ENCODE measurements at places on chromosomes 1 and 21.

GRCh38 chr21:34042735-34043134, 30.6 kb upstream of the MRPS6 start:
- DNase-seq = no peak

DNA sequence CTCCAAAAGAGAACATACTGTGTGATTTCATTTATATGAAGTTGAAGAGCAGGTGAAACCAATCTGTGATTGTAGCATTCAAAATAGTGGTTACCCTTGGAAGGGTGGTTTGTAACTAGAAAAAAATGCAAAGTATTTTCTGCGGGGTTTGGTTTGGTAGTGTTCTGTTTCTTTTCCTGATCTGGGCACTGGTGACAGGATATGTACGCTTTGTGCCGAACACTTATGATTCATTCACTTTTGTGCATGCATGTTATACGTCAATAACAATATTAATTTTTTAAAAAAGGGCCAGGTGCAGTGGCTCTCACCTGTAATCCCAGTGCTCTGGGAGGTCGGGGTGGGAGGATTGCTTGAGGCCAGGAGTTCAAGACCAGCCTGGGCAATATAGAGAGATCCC, 63.8 kb downstream of the CD34 start:
- DNase-seq = no peak

DNA sequence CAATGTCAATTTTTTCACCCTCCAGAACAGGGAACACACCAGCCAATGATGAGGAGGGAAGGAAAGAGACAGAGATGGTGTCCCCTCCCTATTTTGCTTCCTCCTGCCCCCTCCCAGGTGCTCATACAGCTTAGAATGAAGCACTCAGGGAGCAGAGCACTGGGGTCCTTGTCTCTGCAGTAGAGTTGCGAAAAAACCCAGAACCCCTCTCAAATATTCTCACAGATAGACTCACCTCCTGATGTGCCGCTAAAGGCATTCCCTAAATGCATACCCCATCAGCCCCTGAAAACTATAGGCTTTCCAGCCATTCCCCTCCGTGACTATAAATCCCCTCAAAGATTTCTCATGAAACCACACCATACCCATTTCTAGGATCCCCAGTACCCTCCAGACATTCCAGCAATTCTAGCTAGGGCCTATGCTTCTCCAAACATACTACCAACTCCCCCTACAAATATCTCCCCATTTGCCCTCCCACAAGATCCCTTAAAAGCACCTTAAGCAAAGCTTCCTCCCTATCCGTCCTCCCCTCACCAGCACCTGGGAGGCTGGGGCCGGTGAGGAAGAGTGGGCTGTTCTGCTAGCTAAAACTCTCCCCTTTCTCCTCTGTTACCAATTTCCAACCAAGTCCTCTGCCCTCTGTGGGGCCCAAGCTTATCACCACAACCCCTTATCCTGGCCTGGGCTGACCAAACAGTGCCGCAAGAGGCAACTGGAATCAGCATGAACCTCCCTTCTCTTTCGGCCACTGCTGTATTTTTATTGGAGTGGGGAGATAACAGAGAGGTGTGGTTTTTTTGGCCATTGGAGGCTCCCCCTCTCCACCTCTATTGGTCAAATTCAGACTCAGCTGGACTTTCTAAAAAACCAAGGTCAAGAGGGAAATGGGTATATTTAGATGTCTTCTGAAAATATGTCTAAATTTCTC, 54.7 kb downstream of the RHBG start:
- DNase-seq = no peak

DNA sequence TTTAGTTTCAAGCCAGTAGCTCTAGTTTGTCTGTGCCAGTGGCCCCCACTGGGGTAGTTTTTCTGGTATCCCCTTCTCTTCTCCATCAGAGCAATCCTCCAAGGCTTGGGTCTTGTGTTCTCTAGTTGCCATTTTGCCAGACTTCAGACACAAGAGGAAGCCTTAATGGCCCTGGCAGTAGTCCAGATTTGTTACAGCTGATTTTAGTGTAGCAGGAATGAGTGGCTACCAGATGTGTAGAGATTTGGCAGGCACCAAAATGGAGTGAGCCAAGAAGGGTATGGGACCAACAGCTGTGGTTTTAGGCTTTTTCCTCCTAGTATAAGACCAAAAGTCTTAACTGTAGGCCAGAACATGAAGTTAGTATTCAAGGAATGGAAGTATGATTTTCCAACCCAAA, 56.8 kb downstream of the ACP6 start:
- no peak for DNase-seq

DNA sequence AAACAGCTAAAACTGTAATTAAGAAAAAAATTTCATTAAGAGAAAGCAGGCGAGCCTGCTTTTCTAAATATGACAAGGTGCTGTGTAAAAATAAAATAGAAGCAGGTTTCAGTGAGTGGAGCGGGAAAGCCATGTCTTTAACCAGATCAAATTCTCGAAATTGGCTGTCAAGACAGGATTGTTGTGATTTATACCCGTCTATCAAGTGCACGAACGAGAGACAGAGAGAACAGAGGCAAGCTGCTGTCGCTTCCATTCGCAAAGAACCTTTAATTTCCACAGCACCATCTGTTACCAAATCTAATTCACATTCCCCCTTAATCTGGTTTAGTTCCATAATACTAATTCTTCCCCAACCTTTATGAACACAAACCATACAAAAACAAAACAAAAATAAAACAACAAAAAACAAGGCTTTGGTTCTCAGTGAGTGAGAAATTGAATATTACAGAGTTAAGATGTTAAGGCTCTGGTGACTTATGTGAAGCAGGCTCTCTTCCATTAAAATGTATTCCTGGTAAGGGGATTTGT, 35.0 kb downstream of the ESRRG start:
- DNase-seq = no peak

DNA sequence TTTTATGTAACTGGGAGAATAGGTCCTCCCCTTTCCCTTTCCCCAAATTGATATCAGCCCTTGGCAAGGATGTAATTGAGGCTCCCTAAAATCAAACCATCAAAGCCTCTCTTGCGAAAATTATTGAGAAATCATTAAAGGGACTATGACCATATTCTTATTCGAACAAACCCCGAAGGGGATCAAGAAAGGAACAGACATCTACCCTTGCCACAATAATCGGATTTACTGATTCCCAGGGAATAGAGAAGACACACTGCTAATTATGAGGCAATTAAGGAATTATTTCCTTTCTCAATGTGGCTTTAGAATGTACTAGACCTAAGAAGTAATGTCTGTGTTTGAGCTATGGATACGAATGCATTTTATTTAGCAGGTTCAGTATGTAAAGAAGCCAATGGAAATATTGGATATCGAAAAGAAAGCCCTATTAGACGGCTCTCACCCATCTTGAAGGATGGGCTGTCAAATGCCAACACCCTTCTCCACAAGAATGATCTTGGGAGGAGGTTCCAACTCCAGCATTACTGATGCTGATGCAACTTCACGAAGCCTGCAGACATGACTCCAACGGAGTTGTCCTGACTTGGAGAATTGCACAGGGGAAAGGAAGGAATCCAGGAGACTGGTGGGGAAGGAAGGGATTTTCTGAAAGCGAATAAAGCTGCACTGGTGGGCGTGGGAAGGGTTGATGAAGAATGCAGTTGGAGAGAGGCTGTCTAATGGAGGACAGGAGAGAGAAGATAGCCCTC, 11.6 kb upstream of the PTPRF start:
- DNase-seq = no peak

DNA sequence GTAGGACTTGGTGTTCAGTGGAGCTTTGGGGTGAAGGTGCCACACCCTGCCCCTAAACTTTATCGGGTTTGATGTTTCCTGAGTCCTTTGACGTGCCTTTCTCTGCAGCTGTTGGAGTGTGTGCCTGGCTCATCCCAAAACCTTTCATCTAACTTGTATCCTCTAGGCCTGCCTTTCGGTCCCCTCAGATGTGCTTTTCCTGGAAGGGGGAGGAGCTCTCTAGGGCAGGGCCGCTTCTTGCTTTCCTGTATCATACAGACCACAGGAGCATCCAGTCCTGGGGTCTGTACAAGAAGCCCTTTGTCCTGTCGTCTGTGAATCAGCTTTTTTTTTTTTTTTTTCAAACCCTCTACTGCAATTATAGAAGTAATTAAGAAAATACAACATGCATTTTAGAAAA, 35.7 kb downstream of the PTGFRN start:
- no peak for DNase-seq

DNA sequence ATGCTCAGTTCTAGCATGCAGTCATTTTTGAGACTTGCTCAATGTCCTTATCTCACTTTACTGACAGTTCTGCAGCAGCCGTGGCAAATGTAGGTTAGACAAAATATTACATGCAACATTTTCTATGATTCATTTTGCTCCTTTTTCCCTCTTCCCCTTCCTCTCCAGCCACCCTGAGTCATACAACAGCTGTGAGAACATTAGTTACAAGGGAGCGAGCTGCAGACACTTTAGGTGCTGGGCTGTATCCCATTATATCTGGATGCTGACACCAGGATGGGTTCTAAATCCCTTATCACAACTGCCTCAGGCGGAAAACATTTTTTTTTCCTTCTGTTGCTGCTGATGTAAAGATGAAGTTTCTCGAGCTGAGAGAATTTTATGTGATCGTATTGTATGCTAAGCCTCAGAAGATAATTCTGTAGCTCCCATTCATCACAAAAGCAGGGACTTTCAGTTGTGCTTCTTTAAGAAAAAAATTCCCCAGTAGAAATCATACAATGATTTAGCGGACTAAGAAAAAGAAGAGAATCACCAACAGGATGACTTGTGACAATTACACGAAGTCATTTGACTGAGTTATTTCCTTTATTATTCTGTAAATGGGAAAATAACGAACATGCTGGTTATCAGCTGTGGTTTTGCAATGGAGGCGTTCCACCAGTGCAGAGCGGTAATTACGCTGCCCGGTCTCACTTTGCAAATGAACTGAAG, 345.0 kb downstream of the DISC1 start:
- no peak for DNase-seq

- DNase-seq = no peak
Observed at GRCh38 chr1:168424281-168424680, 119.5 kb downstream of the XCL2 start.

DNA sequence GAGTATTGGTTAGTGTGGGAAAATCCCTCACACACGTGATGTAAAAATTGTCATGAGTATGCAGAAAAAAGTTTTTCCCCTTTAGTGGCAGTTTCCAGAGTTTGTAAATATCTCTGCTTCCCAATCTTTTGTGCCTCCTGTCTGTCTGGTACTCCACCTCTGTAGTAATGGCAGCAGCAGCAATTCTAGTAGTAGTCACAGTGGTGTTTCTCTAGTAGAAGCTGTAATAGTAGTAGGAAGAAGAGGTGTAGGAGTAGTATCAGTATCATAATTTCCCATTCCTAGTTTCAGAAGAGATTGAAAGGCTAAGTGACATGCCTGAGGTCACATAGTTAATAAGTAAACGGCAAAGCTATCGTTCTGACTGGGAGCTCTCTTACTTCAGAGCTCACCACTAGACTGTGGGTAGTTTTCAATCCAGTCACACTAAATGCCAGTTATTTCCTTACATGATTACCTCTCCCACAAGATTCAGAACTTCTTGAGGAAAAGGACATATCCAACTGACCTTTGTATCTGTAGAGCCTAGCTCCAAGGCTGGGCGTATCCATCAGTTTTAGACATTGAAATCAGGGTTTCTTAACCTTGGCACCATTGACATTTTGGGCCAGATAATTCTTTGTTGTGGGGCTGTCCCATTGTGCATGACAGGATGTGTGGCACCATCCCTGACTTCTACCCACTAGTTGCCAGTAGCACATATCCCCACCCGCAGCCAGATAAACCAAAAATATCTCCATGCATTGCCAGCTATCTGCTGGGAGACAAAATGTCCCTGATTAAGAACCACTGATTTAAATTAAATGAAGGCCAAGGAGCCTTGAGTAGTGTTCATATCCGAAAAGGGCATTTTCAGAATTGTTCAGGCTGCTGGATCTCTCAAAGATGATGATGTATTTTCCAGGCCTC, 135.9 kb downstream of the FGGY start:
- DNase-seq = no peak

DNA sequence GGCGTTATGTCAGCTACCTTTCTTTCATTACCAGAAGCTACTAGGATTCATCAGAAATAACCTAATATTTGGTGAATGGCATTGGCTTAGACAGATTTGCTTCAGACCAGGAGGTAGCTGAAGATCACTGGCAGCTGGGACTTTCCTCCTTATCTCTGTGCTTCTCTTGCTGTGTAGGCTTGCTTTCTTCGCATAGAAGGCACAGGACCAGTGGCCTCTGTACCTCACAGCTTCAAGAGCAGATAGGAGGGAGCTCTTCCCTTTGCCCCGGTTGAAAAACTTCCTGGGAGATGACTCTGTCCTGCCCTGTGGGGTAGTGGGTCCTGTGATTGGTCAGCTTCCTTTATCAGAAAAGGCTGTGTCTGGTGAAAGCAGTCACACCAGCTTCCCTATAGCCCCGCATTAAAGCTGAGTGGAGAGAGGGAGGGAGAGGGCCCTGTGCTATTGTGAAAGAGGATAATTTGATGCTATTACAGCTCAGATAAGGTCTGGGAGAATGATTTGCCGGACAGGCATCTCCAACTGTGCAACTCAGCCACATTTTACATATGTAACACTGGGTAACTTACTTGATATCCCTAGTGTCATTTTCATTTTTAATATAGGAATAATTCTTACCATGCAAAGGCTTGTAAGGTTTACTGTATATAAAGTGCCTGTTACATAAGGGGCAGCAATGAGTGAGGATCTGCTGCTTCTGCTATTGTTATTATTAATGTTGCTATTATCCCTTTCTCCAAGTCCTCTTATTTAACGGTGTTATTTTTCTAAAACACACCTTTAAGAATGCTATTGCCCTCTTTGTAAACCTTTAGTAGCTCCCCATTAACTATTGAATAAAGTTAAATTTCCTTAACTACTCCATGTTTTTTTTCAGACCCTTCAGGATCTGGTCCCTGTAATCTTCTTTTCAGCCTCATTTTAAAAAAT, 31.6 kb downstream of the OSBPL9 start:
- DNase-seq = no peak

DNA sequence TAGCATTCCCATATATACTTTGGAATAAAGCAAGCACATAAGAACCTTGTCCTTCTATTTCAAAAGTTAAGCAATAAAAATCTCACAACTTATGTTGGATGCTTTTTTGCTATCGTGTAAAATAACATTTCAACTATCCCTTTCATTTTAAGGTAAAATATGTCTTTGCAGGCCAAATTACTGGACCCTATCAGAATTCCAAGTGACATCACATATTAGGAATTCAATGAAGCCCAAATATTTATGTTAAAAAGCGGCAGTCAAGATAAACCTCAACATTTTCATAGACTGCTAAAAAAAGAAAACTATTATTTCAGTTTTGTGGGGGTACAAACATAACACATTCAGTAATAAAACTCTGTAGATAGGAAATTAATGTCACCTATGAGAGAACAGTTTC, 252.0 kb downstream of the KCTD3 start:
- DNase-seq = no peak

DNA sequence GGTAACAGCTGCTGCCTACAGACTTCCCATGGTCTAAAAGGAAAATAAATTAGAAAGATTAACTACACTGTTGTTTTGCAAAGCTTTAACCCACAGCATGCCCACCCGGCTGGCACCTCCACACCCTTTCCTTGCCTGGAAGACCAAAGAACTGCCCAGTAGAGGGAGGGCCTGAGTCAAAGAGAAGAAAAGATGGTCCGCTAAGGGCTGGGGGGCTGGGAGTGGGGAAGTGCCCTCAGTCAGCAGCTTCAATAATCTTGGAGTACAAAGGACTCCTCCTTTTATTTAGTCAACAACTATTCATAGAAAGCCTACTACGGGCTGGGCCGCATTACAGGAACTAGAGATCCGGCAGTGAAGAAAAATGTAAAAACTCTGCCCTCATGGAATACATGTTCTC, 40.6 kb downstream of the ERI3 start:
- no peak for DNase-seq

GRCh38 chr1:114561333-114561732, 20.1 kb downstream of the BCAS2 start:
- DNase-seq = no peak

GRCh38 chr1:99993468-99993845, 23.7 kb downstream of the SLC35A3 start:
- no peak for DNase-seq
